ENCODE measurements at places on chromosomes 7 and 10.

DNA sequence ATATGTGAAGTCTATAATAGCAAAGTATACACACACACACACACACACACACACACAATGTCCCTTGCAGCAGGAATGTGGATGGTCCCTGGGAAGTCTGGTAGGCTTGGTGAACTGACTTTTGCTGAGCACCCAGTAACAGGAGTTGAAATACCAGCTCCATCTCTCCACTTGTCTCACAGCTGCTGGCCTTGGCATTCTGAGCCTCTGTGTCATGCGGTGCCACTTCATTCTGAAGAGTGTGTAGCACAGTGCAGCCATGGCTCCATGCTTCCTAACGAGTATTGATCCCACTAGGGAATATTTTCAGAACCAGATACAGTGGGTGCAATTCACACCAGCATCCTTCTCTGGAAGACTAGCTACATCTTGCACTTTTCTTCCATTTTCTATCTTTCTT, 192.4 kb downstream of the ADARB2 start:
- no peak for DNase-seq

- no peak for DNase-seq
These were observed 670.8 kb downstream of the SORCS1 start for GRCh38 chr10:106493751-106494150.

- no peak for DNase-seq
These were observed 15.5 kb upstream of the CHN2 start for GRCh38 chr7:29179115-29179514.

DNA sequence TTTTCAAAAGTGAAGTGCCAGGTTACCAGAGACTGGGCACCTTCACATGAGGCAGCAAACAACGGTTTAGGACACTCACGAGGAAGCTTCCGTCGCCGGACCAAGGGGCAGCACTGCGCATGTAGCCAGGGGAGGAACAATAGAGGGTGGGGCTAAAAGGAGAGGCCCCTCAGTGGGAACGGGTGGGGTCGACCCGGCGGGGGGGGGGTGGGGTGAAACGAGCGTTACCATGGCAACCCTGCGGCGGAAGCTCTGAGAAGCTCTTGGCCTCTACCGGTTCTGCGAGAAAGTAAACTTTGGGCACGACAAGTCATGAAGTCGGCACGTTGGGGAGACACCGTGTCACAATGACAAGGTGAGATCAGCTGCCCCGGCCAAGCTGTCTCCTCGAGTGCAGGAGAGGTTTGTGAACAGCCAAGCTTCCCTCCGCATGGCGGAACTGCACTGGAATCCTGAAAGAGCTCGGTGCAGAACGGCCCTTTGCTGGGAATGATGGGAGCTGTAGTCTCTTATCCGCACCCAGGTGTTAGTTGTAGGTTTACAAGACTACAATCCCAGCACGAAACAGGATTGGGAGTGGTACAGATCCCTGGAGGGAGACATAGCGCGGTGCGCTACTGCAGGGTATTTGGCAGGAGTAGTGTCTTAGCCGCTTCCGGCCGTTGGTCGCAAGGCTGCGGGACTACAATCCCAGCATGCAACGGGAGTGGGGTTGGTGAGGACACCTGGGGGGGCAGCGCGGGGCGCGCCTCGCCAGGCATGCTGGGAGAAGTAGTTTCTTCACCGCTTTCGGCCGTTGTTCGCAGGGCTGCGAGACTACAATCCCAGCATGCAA, 72.8 kb upstream of the ZNF722 start:
- DNase-seq = peak; percentile 42

DNA sequence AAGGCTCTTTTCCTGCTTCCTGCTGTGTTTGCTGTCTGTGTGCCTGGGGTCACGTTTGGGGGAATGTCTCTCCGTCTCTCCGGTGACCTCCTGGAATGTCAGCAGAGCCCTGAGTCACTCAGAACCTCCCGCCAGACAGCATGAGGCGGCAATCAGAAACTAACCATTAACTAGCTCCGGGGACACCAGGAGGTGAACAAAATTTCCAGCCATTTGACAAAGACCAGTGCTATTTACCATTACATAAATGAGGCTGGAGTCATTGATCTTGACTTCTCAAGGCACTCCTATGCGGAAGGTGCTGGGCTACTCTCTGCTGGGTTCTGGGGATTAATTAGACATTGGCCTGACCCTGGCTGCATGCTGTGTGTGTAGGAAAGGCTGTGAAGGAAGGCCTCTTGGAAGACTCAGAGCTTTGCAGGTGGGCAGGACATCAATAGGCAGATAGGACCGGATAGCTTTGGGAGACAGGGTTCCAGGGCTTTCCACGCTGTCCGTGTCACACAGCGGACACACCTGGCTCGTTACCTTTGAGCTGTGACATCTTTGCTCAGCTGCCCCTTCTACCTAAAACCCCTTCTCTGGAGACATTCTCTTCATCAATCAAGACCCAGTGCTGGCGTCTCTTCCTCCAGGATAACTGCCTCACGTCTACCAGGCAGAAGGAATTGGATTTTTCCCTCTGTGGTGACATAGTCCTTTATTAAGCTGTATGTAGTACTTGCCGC, 77.0 kb downstream of the PFKFB3 start:
- DNase-seq = no peak

- DNase-seq = no peak
These were observed 79.3 kb upstream of the ACBD5 start for GRCh38 chr10:27319752-27320431.

GRCh38 chr10:66234872-66235271, 691.0 kb upstream of the LRRTM3 start:
- no peak for DNase-seq

- no peak for DNase-seq
These were observed 7.7 kb upstream of the KCNK18 start for GRCh38 chr10:117189557-117189956.

DNA sequence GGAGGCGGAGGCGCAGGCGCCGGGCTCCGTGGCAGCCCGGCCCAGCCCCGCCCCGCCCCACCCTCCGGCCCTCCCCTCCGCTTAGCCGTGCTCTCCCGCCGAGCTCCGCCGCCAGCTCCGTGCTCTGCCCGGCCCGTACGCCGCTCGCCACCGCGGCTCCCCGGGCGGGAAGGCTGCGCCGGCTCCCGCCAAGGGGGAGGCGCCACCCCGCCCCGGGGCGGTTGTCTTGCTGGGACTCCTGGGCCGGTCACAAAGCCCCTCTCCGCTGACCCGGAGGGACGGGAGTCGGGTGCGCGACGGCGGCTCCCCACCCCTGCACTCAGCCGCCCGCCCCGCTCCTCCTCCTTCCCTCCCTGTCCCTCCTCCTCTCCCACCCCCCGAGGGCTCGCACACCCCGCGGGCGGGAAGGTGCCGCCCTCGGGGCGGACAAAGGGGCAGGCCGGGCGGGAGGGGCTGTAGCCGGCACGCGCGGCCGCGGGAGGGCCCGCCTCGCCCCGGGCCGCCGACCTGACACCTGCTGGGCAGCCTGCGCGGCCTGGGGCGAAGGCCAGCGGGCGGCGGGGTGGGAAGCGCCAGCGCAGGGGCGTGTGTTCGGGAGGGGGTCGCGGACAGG, 11.5 kb upstream of the SP8 start:
- DNase-seq = no peak

DNA sequence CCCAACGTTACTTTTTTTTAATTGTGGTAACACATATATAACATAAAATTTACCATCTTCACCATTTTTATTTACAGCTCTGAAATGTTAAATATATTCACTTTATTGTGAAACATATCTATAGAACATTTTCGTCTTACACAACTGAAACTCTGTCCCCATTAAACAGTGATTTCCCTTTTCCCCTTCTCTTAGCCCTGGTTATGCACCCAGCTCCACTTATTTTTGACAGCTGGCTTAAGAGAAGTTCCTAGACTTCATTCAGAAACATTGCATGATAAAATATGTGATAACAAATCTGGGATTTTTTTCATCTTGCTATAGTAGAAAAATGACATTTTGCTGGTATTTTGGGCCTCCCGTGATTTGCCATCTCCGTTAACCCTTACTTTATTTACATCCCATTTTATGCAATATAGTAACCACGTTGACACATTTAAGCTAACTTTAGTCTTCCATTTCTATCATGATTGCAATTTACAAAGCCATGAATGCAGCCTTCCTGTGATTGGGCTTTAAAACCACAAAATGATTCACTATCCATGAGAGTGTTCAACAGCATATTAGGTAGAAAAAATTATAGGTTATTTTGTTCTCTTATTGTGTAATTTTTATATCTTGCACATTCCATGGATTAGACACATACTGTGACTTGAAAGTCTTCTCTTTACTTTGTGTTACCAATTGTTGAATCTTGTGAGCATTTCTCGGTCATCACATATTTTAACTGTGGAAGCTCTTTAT, 139.6 kb downstream of the SND1 start:
- no peak for DNase-seq

DNA sequence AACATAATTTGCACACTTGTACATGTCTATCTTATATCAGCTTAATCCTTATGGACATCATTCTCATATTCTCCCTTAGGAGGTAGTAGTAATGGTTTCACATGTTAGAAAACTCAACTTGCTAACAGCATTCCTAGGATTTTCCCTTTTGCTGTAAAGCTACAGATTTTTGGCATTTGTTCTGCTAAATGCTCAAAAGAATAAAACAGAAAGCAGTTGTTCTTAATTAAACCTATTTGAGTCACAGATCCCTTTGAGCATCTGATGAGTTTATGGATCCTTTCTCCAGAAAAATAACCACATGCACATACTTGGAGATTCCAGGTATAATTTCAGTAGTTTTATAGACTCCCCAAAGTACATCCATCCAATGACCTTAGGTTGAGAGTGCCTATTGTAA, 122.9 kb upstream of the BET1 start:
- no peak for DNase-seq

DNA sequence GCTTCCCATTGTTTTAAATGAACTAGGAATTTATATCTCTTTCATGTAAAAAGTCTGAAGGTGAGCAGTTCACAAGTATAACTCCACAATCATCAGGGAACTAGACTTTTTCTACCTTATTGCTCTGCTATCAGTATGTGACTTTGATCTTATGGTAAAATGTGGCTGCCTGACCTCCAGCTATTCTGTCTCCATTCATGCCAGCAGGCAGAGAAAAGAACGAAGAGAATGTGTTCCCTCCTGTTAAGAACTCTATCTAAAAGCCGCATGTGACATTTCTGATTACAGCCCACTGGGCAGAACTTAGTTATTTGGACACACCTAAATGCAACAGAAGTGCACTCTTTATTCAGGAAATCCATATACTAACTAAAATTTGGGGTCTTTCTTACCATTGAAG, 102.8 kb upstream of the MBL2 start:
- DNase-seq = no peak

- DNase-seq = no peak
These were observed 341.1 kb upstream of the SEMA3A start for GRCh38 chr7:84535580-84536270.

DNA sequence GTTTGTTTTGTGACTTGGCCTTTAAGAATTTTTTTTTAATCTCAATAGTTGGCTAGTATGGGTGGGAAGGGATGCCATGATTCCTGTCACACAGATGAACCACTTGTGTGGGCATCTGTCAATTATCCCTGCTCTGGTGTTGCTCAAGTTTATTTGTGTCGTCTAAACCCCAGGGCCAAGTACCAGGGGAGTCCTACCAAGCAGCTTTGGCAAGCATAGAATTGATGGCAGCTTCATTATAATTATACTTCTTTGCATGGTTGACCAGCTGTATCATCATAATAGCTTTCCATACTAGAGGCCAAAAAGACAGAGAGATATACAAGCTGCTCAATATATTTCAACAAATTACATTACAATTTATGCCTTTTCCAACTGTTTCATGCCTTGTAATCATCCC, 30.4 kb downstream of the SUGCT start:
- DNase-seq = no peak

- no peak for DNase-seq
These were observed 97.8 kb downstream of the HIPK2 start for GRCh38 chr7:139679731-139680594.

GRCh38 chr7:24604630-24605029, 31.4 kb downstream of the PALS2 start:
- DNase-seq = no peak

DNA sequence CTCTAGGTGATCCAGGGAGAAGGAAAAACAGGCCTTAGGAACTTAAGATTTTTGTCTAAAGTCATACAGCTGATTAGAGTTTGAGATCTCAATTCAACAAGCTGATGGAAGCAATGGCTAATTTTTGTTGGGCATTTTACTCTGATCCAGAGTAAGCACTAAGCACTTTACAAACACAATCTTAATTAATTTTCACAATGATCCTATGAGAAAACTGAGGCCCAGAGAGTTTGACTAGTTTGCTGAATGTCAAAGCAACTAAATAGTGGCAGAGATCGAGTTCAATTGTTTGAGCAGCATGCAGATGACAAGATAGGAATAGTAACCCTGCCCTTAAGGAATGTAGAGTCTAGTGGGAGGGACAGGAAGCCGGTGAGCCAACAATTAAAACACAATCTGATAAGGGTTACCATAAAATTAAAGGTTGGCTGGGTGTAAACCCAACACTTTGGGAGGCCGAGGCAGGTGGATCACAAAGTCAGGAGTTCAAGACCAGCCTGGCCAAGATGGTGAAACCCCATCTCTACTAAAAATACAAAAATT, 13.5 kb upstream of the RPEL1 start:
- no peak for DNase-seq

GRCh38 chr7:5523052-5523711, 99.5 kb upstream of the TNRC18 start:
- no peak for DNase-seq

DNA sequence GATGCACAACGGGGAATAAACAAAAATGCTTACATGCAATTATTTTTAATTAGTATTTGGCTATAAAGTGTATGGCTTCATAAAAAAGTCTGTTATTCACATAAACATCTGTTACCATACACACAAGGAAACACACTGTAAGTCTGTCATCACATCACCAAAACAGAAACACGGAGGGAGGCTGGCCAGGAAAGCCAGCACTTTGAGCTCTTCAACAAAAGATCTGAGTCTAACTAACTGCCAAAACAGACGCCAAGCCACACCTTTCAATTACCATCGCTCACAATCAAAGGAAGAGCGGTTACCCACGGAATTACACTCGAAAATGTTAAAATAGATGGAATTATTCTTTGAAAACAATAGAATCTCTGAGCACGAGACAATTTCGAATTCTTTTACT, 49.2 kb upstream of the MGMT start:
- DNase-seq = no peak

GRCh38 chr10:89516149-89516832, 19.1 kb downstream of the SLC16A12 start:
- DNase-seq = no peak

GRCh38 chr7:137658190-137658900, 188.4 kb downstream of the DGKI start:
- no peak for DNase-seq

GRCh38 chr10:14330388-14331061, at the start of gene FRMD4A:
TSS of gene FRMD4A (minus strand) at chr10:14330924.
- DNase-seq = no peak
